Hematopoietic multipotent progenitor cell treated with erythropoietin and hydrocortisone succinate and interleukin-3 and kit ligand, for 4 days (in vitro differentiated cells): ENCODE measurements at places on chromosomes 2 and 18.

DNA sequence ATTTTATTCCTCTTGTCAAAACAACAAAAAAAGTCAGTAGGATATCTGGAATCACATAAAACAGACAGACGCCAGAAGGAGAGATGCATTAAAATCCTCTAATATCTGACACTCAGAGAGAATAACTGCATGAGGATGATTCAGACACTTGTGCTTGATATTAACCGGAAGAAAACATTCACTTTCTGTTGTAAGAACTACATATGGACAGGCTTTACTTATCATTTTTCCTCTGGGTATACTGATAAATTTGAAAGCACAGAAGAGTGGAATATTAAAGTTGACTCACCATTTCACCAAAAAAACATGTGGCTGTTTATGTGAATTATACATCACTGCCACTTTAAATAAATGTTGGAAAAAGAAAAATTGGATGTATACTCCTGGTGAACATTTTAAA is 589.1 kb upstream of the CDH2 start:
- DNase-seq: no peak

GRCh38 chr2:222653280-222653679 is 2.6 kb downstream of the FARSB start:
- no peak for DNase-seq

DNA sequence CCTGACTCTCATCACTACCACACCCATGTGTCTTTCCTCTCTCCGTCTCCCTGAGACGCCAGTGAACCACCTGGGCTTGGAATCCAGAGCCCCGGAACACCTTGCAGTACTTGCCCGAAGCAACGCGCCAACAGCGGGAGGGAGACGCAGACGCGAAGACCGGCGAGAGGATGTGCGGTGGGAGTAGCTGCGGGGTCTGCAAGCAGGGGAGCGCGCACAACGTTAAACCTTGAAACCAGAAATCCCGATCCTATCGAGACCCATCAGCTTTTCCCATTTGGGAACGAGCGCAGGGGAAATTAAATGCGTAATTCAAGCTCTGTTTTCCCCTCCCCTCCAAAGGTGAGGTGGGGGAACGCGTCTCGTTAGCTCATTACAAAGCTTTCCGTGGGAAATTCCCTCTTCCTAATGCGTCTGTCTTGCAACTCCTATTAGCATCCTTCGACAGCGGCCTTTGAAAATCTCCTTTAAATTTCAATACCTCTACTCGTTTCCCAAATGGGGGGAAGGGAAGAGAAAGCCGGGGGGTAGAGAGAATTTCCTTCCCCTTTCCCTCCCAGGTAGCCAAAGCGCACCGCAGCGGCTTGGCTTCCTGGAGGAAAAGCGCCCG is 421 bp upstream of the CNTNAP5 start:
- peak; percentile 4 for DNase-seq

- DNase-seq: no peak
These were observed 46.6 kb downstream of the CCDC138 start for GRCh38 chr2:108833219-108833618.

- DNase-seq: peak; percentile 37
These were observed 79.2 kb upstream of the EPC2 start for GRCh38 chr2:148565272-148565894.

- no peak for DNase-seq
These were observed 98.1 kb upstream of the ZFP36L2 start for GRCh38 chr2:43324259-43325106.

DNA sequence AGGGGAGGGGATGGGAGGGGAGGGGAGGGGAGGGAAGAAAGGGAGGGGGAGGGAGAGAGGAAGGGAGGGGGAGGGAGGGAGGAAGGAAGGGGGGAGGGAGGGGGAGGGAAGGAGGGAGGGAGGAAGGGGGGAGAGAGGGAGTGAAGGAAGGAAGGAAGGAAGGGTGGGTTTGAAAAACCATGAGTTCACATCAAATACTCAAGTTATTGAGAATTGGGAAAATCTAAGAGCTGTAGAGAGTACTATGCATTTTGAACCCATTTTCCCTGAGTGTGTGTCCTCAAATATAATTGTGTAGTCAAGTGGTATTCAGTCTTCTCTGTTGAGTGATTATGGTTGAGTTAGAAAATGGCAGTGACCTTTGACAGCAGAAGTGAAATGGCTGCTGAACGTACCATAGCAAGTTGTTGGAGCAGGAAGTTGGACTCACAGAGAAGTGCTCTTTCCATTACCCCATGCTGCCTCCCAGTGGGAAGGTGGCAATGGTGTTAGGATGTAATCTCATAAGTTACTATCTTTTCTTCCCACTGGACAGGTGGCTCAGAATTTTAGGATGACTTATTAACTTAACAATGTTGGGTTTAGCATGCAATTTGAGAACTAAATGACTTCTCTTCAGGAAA is 214.6 kb downstream of the SETBP1 start:
- peak; percentile 57 for DNase-seq

GRCh38 chr2:208012449-208012848 is 12.9 kb downstream of the PLEKHM3 start:
- DNase-seq: peak; percentile 48

GRCh38 chr2:118013724-118014491 is at the start of gene CCDC93:
Gene CCDC93 (minus strand): TSS chr2:118014070. CDS start chr2:118013995, 75 bp downstream.
- peak; percentile 94 for DNase-seq

- no peak for DNase-seq
These were observed 23.4 kb downstream of the CHCHD5 start for GRCh38 chr2:112607680-112608438.

DNA sequence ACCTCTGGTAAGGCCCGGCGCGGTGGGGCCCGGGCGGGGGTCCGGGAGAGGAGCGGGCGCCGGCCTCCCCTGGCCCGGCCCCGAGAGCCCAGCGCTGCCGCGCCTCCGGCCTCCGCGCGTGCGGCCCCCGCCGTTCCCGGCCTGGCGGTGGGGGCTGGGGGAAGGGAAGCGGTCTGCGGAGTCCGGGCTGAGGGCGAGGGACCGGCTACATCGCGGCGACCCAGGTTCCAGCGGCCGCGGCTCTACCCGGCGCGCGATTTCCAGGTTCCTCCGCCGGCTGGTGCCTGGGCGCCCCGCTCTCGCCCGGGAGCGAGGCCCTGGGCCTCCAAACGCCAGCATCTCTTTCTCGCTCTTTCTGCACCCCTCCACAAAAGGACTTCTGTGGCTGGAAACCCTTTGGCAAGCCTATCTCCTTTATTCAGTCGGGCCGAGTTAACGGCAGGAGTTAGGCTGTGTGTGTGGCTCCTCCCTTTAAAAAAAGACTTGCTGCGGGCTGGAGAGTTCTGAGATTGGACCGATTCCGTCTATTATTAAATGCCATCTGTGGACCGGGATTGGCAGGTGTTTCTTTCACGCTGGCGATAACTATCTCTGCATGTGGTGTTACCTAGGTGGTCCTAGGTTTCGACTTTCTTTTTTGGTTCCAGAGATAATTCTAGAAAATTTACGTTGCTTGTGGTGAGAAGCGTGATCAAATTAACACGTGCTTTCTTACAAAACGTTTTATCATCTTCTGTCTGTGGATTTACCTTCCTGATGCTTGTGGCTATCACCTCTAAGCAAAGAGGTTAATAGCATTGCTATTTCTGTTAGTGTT is 592 bp downstream of the ME2 start:
- peak; percentile 76 for DNase-seq

DNA sequence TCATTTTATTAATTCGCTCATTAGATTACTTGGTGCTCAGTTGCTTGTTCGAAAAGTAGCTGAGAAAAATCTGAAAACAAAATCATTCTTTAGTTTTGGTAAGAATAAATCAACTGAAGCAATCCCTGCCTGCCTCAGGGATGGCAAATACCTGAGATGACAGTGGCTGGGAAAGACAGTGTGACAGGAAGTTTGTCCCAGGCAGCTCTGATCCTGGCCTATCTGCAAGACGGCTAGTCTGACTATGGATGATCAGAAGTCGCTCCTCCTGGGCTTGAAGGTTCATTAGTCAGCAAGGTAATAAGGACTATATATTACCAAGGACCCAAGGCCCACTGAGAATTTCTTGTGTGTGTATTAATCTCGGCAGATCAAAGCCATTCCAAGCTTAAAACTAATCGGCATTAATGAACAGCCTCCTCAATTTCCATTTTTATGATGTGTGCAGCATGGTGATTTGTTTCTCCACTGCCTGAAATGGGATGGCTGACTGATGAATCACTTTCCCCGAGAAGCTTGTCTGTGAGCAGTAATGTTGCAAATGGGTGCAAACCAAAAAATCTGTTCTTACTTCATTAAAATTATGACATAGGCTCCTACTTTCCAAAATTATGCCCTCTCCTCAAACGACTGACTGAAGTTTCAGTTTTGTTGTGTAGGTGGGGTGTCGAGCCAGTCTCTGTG is 199.9 kb downstream of the ACTR3 start:
- no peak for DNase-seq

GRCh38 chr18:31197676-31198075 is 35.0 kb upstream of the DSC1 start:
- DNase-seq: no peak

DNA sequence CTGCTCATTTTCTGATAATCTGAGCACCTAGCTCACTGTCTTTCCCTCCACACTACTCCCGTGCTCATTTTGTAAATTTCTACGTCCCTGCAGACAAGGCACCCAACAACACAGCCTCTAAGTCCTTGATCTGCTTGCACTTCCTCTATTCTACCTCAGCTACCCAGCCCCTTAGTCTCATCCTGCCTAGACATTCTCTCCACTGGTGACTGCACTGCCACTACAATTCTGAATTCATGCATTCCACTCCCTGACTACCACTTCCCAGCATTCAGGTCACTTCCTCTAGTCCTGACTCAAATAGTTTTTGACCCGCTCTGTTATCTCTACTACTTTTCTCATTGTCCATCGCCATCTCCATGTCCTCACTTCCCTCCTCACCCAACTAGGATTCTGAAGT is 155.7 kb downstream of the DYM start:
- no peak for DNase-seq

- no peak for DNase-seq
These were observed 131.0 kb downstream of the ZNF532 start for GRCh38 chr18:58995663-58996062.

DNA sequence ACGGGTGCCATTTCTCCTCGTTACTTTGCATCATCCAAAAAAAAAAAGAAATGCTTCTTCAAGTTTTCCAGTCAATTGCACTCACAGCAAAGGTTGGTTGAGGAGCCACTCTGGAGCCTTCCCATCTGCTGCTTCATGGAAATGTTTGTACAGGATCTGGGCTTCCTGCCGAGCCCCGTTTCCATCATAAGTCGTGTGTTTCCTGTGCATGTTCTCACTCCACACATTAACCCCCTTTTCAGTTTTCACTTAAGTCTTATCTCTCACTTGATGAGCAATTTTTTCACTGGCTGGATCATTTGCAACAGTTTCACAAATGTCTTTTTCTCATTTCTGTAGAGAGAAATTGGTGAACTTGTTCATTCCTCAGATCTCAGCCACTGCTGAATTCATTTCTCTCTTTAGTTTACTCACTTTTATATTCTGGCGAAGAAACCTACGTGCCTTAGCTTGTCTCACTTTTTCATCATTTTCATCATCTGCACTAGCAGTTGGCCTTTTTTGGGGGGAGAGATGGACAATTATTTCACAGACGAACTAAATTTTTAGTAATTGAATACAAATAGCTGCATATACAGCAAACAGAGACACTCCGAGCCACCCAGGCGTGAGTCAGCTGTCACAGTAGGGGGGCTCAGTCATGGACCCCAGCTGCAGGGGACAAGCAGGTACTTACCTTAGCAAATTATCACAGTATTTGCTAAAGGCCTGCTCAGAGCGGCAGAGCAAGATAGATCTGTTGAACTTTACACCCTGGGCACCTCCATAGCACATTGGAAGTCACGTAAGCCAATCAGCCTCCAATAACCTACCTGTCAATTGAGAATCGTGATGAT is 750.8 kb upstream of the ID2 start:
- no peak for DNase-seq

DNA sequence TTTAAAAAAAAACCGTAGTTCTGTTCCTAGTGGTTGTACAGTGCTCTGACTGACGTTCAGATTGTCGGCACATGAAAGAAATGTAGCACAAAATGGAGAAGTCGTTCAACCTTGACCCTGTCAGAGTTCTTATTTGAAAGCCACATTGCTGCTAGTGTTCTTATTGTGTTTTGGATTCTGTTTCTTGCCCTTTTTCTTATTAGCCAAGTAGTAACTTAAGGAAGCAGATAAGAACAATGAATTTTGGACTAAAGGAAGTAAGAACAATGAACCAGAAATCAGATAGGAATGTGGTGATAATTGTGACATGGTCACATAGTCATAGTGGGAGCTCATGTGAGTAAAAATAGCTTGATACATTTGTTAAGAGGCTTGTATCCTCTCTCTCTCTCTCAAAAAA is 45.9 kb downstream of the RPIA start:
- DNase-seq: peak; percentile 67

DNA sequence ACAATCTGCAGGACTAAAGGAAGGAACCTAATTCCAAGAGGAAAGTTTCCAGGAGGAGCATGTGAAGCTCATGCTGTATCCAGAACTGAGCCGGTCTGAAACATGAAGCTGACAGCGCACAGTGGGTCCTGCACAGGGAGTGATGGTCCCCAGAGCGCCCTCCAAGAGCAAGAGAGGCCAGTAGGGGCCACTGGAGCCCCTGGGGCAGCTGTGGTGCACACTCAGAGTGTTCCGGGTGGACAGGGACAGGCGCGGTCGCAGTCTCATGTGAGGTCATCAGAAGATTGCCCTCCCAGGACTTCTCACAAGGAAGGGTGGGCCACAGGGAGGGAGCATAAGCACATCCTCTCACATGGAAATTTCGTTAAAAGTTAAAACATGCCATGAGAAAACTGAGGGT is 355.9 kb downstream of the EIPR1 start:
- DNase-seq: no peak
